ENCODE measurements at places on chromosomes 5 and 9.

DNA sequence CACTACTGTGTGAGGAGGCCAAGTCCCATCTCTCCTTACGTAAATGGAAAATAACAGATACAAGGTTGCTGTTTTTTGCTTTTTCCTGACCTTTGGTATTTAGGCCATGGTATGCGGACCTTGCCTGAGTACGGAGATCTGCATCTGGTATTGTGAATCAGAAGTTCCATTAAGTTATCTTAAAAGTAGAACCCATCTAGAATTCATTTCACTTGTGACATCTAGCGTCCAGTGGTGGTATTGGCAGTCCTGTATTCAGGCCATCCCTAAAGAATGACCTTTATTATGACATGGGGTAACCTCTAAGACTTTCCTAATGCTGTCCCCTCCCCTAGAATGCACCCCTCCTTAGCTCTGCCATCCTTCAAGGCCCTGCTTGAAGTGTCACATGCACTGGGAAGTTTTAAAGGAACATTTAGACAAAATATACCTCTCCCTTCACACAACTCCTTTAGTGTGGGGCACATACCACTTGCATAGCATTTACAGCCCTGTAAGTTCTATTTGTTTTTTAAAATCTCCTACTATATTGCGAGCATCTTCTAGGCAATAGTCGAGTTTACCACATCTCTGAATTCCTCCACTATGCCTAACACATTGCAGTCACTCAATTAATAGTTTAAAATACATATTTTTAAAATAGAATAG, 1.9 kb upstream of the SPDL1 start:
- peak; percentile 63 for DNase-seq

DNA sequence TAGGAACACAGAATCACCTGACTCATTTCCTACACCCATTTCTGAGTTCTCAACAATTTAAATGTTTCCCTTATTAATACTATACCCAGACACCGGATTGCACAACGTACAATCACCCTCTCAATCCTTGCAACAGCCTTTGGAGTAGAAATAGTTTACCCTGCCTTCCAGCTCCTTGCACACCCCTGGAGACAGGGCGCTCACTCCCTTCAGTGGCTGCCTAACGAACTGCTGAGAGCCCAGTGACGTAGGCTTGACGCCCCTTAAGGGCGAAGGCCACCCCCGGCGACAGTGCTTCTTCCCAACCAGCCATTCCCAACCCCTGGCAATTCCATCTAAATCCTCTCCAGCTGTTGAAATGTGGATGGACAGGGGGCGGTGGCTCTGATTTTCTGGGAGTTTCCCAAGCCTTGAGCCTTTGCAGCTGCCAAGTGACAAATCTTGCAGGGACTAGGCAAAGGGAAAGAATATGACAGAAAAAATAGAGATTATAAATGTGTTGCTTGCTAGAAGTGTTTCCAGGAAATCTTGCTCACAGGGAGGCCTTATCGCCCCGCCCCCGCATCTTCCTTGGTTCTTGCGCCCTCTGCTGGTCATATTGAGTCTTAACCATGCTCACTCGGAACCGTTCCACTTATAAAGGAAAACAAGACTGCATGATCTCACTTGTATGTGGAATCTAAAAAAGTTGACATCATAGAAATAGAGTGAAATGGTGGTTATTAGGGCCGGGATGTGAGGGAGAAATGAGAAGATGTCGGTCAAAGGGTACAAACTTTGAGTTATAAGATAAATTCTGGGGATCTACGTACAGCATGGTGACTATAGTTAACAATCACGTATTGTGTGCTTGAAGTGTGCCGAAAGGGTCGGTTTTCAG, 7.6 kb upstream of the BARX1 start:
- DNase-seq: peak; percentile 77

- no peak for DNase-seq
These were observed 163.5 kb downstream of the SEMA6A start for GRCh38 chr5:116411101-116411571.

- DNase-seq: no peak
These were observed 1.1 kb upstream of the GAPVD1 start for GRCh38 chr9:125260561-125260960.

- no peak for DNase-seq
These were observed 21.8 kb downstream of the RGMB start for GRCh38 chr5:98795243-98795642.

DNA sequence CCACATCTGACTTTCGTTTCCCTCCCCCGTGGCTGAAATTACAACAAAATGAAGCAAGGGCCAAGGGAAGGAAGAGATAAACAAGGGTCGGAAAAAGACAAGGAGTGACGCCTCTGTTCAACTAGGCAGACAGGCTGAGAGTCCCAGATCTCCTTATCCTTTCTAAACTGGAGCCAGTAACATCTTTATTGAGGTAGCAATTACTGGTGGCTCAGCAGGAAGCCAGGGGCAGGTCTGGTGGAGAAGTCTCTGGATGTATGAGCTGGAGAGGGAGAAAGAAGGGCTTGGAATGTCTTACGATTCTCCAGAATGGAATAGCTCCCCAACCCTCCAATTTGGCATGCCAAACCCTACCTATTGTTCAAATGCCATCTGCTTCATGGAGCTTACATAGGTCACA, 190.8 kb upstream of the BRINP1 start:
- no peak for DNase-seq

DNA sequence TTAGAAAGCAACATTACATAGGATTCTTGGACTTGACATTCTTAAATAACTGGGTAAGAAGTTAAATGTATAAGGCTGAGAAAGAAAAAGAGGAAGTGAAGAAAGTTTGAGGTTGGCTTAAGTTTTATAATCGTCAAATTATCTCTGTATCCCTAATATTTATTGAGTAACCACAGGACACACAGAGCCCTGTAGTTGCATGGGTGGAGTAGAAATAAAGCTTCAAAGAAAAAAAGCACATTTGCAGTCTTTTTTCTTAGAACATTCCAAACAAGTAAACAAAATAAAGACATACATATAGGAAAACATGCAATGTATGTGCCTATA, 137.0 kb downstream of the CCDC192 start:
- DNase-seq: peak; percentile 73

DNA sequence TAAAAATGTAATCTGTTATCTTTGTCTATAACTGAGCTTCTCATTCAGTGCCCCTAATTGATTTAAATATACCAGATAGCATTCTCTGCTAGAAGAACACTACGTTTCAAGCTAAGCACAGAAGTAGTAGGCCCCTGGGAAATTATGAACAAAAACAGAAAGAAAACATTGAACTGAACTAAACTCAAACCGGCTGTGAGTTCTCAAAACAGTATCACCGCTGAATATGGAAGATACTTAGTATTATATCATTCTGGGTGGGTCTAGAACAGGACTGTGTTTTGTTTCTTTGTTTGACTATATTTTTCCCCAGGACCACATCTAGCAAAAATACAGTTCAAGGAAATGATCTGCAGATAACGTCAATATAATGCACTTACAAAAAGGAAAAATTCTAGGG, 95.1 kb upstream of the HMHB1 start:
- DNase-seq: no peak

DNA sequence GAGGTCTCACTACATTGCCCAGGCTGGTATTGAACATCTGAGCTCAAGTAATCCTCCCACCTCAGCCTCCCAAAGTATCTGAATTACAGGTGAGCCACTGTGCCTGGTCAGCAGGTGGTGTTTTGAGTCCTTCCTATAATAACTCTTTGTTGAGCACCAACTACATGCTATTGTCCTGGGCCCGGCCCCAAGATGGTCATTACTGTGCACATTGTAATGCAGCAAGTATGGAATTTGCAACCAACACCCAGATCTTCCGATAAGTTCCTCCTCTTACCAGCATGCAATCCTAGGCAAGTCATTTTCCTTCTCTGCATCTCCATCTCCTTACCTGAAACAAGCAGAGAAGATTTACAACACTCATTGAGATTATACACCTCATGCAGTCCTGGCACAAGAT, 510.3 kb upstream of the KLF4 start:
- DNase-seq: no peak

- no peak for DNase-seq
These were observed 689.6 kb upstream of the CDH10 start for GRCh38 chr5:25334350-25334749.

Measured in MV-4-11 (cell line).